ENCODE measurements at places on chromosomes 4 and X.
A peak's percentile ranks its signal among the peaks of the same experiment; 100 is the strongest.

DNA sequence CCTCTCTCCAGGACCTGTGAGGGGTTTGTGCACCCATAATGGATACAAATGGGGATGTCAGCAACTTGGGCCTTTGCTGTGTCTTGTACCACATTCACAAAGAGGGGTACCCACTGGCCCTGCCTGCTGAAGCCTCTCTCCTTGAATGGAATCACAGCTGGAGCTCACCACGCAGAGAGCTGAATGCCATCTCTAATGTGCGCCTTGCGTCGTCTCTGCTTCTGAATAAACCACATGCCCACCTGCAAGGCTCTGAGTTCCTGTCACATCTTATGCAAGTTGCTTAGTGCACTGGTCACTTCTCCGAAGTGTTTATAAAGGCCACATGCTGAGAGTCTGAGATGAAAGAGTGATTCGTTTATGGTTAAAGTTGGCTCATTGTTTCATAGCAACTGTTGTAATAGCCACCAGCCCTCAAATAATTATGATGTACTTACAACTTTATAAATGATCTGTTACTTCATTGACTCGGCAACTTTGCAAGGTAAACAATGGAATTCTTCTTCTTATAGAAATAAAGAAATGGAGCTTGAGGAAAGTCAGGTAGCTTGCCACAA is 6.2 kb upstream of the PUDP start:
- no peak for DNase-seq

DNA sequence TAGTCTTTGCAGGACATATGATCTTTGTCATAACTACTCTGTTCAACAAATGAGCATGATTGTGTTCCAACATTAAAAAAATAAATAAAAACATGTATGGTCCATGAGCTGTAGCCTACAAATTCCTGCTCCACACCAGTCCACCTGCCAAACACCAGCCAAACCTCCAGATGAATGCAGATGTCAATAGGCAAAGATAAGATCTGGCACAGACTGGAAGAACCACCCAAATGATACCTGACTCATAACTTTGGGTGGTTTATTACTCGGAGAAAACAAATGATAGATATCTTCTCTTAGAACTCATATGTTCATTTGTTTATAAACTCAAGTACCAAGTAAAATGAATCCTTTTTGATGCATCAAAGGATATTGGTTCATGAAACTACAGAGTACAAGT is 425.1 kb downstream of the GBA3 start:
- DNase-seq: no peak

DNA sequence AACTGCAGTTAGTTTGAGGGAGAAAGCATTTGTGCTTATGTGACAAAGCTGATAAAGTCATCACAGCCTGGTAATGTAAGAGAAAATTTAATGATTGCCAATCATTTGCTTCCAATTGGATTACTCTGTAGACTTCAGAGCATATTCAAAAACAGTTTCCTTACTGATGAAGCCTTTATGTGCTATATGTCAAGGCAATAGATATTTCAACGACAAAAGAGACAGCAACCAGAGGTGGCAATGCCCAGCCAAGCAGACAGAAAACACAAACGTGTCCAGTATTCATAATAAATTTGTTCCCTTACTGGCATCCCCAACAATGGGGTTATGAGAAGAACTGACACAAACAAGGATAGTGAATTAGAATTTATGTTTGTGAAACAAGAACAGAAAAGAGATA is 1840.3 kb upstream of the PCDH7 start:
- no peak for DNase-seq

DNA sequence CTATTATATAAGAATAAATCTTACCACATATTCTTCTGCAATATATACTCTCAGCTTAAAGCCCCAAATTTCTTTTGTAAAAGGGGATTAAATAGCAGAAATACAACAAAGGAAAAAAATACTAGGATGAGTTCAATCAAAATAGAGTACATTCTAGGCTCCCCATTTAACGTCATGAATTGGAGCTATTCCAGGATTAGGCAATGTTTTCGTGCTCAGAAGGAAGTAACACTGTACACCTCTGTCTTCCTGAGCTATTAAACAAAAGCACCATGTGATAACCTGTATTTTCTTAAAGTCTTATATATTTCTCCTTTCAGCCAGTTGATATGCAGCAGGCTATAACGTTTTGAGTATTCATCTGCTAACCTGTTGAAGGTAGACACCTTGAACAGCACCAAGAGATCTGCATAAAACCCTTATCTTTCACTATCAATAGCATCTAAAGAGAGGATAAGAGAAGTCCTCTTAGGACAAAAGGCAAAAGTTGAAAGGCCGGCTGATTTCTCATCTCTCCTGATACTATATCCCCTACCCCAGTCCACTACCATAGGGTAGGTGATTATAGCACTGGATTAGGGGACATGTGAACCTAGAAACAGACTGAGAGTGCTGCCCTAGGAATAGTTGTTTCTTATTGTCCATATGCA is 31.5 kb downstream of the TEC start:
- no peak for DNase-seq

- DNase-seq: peak; percentile 4
Observed at GRCh38 chr4:84582988-84583875, at the start of gene CDS1. CDS1 (plus strand) TSS chr4:84583127; CDS start chr4:84583402, 275 bp downstream.

DNA sequence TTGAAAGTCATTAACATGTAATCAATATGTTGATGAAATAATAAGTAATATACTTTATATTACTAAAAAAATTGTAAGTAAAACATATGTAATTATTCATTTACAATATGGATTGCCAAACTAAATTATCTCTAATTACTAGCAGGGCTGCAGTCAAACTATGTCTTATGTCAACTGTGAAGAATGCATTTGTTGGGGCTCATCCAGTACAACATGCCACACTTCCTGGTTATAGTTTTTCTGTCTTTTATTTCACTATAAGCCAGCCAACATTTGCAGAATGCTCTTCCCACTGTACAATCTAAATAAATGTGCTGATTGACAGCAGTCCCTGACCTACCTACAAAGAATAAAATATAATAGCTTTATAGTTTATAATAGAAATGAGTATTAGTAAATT is 975.4 kb upstream of the NDST4 start:
- DNase-seq: no peak

- DNase-seq: no peak
Observed at GRCh38 chrX:41293269-41293668, 40.7 kb upstream of the DDX3X start.

DNA sequence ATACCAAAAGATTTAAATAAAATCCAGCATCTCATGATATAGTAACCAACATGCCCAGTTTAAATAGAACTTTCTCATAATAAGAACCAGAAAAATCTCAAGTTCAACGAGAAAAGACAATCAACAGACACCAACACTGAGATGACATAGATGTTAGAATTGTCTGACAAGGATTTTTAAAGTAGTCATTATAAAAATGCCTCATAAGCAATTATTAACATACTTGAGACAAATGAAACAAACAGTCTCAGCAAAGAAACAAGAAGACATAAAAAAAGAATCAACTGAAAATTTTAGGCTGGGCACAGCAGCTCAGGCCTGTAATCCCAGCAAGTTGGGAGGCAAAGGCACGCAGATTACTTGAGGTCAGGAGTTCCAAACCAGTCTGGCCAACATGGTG is 118.1 kb downstream of the FGF16 start:
- no peak for DNase-seq

DNA sequence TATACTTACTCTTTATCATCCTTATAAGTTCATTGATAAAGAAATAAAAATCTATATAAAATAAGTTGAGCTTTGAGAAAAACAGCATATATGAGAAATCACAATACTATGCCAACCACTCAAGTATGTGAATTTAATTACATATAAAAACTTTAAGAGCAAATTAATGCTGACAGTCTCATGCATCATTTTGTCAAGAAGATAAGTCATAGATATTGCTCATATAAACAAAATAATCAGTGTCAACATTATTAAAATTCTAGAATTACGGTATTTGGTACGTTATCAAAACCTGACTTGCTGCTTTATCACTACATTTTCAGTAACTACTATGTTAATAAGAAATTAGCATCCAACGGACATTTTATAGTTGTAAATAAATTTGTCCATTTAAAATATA is 111.2 kb downstream of the FBXO8 start:
- no peak for DNase-seq

Data from effector CD4-positive, alpha-beta T cell (primary cell).